Lung (tissue), 17 donors: ENCODE measurements at places on chromosomes 12 and 14. TPM values are rescaled to one million over a fixed set of nuclear protein-coding genes. Genes with fewer than 3 reads are reported as not detected.

GPR84 gene
- 2.6 TPM for total RNA-seq

KCNMB4 gene
- total RNA-seq, result 6.0 TPM

CARMIL3 gene
- 2.4 TPM for total RNA-seq

FBXL14 gene
- total RNA-seq, result 23.0 TPM

DNA sequence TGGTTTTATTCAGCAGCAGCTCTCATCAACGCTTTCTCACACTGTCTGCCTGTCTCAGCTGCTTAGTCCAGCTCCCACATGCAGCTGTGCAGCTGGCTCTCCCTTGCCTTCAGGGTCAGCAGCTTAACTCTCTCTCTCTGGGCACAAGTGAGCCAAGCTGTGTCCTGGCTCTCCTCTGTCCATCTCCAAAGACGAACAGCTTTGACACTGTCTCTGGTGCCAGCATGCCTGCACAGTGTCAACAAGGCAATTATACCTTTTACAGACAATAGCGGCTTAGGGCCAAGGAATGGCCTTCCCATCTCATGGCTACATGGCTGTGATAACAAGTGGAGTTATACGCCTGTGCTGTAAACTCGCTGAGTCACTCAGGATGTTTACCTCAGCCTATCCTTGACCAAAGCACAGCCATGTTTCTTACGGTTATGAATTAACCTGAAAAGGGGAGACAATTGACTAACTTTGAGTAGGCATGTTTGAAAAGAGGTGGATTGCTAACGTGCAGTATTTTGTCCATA lies 38.4 kb upstream of the MANSC4 start:
- no peak overlapping the region for H3K4me3 ChIP-seq
- peak; percentile 61 for DNase-seq
- peaks cover 14% of the 10 kb centered on the region for H3K4me1 ChIP-seq
- no peaks in the 10 kb centered on the region for H3K27me3 ChIP-seq

- H3K4me3 ChIP-seq, result no peak overlapping the region
- H3K27ac ChIP-seq, result no peak overlapping the region
- no peaks in the 10 kb centered on the region for H3K4me1 ChIP-seq
- no peak for DNase-seq
Observed at GRCh38 chr12:131732996-131733615, 22.2 kb downstream of the SFSWAP start.

- no peaks in the 10 kb centered on the region for H3K27me3 ChIP-seq
- no peak for DNase-seq
- H3K4me3 ChIP-seq, result no peak overlapping the region
- H3K36me3 ChIP-seq, result no peaks in the 10 kb centered on the region
Observed at GRCh38 chr12:120821878-120822277, 82.3 kb downstream of the SPPL3 start.

DNA sequence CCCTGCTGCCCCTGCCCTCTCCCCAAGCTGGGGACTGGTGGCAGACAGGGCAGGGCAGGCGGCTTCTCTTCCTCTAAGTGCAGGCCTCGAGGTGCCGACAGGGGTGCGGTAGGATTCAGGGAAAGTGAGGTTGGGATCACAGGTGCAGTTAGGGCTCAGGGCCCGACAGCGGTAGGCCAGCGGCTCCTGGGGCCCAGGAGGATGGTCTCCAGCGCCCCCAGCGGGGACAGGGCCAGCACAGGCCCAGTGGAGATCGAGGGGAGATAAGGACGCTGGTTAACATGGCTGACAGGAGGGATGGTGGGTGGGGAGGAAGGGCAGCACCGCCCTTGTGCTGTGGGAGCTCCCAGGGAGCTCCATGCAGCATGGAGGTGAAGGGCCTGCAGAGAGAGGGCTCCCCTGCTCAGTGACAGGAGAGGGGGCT lies 935 bp upstream of the CRIP1 start:
- H3K27me3 ChIP-seq, result no peaks in the 10 kb centered on the region
- H3K4me1 ChIP-seq, result peaks cover 54% of the 10 kb centered on the region
- no peak overlapping the region for H3K4me3 ChIP-seq
- peak overlapping the region; percentile 91 for H3K27ac ChIP-seq
- no peaks in the 10 kb centered on the region for H3K36me3 ChIP-seq

GRCh38 chr14:95270203-95270602 lies 49.5 kb downstream of the CLMN start:
- no peak for DNase-seq
- H3K4me1 ChIP-seq, result peaks cover 6% of the 10 kb centered on the region
- H3K27ac ChIP-seq, result no peak overlapping the region
- H3K4me3 ChIP-seq, result no peak overlapping the region
- no peaks in the 10 kb centered on the region for H3K27me3 ChIP-seq

DNA sequence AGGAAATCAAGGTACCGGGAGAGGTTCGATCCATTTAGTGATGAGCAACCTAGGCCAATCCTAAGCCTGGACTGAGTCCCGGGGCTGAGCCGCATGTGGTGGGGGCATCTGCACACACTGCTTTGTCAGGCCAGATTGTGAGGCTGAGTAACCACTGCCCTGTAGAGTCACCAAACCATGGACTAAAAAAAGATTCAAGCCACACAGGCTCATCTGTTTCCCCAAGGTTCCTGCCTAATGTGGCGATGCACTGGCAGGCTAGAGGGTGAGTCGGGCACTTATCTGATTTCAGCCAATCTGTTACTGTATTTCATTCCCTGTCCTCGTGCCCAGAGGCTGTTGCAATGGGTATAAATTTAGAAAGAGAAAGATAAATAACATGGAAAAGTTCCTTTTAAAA lies 140.8 kb downstream of the TTC7B start:
- no peak overlapping the region for H3K27ac ChIP-seq
- H3K27me3 ChIP-seq, result no peaks in the 10 kb centered on the region
- no peak overlapping the region for H3K4me3 ChIP-seq
- DNase-seq, result no peak
- peaks cover 11% of the 10 kb centered on the region for H3K4me1 ChIP-seq

GRCh38 chr12:97638739-97639138 lies 176.1 kb downstream of the RMST start:
- H3K27ac ChIP-seq, result no peak overlapping the region
- H3K27me3 ChIP-seq, result no peaks in the 10 kb centered on the region
- no peak for DNase-seq
- H3K36me3 ChIP-seq, result no peaks in the 10 kb centered on the region

DNA sequence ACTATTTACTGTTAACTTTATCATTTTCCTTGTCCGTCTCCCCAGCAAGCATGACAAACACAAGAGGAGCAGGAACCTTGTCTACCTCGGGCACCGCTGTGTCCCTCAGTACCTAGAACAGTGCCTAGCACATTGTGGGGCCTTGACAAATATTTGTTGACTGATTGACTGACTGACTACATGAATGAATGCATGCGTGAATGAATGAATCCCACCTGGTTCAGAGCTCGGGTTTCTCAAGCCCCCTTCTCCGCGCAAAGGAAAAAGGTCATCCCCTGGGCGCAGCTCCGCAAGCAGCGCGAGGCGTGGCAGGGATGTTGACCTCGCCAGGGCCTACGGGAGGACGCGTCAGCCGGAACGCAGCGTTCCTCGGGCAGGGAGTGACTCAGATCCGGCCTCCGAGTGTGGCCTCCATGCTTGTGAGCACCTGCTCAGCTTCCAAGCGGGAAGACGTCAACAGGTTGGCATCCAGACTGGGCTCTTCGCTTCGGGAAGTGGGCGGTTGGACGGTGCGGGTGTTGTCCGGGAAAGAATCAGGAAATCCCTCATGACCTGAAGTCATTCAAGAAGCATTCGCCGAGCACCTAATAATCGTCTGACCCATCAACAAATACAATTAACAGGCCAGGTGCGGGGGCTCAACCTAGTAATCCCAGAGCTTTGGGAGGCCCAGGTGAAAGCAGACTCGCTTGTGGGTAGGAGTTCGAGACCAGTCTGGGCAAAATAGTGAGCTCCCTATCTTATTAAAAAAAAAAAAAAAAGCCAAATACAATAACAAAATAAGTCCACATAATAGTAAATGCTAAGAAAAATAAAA lies 13.9 kb upstream of the UBC start:
- H3K27me3 ChIP-seq, result no peaks in the 10 kb centered on the region
- peak overlapping the region; percentile 99 for H3K27ac ChIP-seq
- peak overlapping the region; percentile 45 for H3K4me3 ChIP-seq
- H3K4me1 ChIP-seq, result no peaks in the 10 kb centered on the region
- H3K36me3 ChIP-seq, result no peaks in the 10 kb centered on the region

GRCh38 chr12:124824195-124824594 lies 39.5 kb downstream of the SCARB1 start:
- no peaks in the 10 kb centered on the region for H3K4me1 ChIP-seq
- H3K27me3 ChIP-seq, result no peaks in the 10 kb centered on the region
- H3K4me3 ChIP-seq, result no peak overlapping the region
- H3K27ac ChIP-seq, result no peak overlapping the region

- peak within 1 kb of the TSS; percentile 53 for H3K4me3 ChIP-seq
- DNase-seq, result peak; percentile 74
- H3K27me3 ChIP-seq, result peaks cover 46% of the 10 kb centered on the region
Observed at GRCh38 chr14:71932229-71932981, at the start of gene RGS6. RGS6 (plus strand) TSS chr14:71932429.

GRCh38 chr14:36856095-36856878 lies 194.6 kb downstream of the PAX9 start:
- H3K4me1 ChIP-seq, result no peaks in the 10 kb centered on the region
- no peaks in the 10 kb centered on the region for H3K36me3 ChIP-seq
- peaks cover 55% of the 10 kb centered on the region for H3K27me3 ChIP-seq
- no peak overlapping the region for H3K4me3 ChIP-seq
- no peak overlapping the region for H3K27ac ChIP-seq
- peak; percentile 23 for DNase-seq

- H3K36me3 ChIP-seq, result peaks cover 14% of the 10 kb centered on the region
- no peak overlapping the region for H3K4me3 ChIP-seq
- H3K27ac ChIP-seq, result no peak overlapping the region
- no peaks in the 10 kb centered on the region for H3K27me3 ChIP-seq
- peaks cover 10% of the 10 kb centered on the region for H3K4me1 ChIP-seq
Observed at GRCh38 chr14:74660167-74660566, 48.1 kb upstream of the LTBP2 start.

DNA sequence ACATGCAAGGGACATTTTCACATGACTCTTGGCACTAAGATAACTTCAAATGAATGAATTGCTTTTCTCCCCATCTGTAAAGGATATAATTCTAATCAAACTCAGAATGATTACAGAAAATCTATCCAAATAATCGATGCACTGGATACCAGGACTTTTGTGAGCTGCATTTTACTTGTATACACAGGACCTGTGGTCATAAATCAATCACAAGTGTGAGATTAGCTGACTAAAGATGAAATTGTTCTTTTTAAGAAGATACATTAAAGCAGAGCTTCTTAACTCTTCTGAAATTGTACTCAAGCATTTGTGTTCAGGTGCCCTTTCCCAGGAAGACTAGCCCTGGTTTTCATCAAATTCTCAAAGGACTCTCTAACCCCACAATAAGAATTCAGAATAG lies 66.3 kb downstream of the ESR2 start:
- no peaks in the 10 kb centered on the region for H3K27me3 ChIP-seq
- peaks cover 46% of the 10 kb centered on the region for H3K36me3 ChIP-seq
- H3K27ac ChIP-seq, result no peak overlapping the region
- no peaks in the 10 kb centered on the region for H3K4me1 ChIP-seq
- no peak for DNase-seq
- no peak overlapping the region for H3K4me3 ChIP-seq

DNA sequence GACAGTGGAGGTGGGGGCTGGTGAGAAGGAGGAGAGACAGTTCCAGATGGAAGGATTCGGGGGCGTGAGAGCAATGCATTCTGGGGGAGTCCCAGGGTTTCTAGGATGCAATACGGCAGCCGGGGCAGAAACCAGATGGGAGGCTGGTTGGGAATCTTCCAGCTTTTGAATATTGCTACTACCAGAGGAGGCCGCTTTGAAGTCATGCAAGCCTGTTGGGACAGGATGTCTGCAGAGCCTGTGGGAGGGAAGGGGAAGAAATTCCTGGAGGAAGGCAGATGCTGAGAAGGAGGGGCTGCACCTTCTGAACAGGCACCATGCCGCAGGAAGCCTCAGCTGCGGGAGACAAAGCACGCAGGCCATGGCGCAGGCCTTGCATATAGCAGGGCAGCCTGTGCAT lies 105.4 kb downstream of the APAF1 start:
- no peak overlapping the region for H3K4me3 ChIP-seq
- H3K27me3 ChIP-seq, result no peaks in the 10 kb centered on the region
- DNase-seq, result peak; percentile 20
- no peaks in the 10 kb centered on the region for H3K4me1 ChIP-seq
- no peak overlapping the region for H3K27ac ChIP-seq
